ENCODE measurements at places on chromosomes 4 and X.

DNA sequence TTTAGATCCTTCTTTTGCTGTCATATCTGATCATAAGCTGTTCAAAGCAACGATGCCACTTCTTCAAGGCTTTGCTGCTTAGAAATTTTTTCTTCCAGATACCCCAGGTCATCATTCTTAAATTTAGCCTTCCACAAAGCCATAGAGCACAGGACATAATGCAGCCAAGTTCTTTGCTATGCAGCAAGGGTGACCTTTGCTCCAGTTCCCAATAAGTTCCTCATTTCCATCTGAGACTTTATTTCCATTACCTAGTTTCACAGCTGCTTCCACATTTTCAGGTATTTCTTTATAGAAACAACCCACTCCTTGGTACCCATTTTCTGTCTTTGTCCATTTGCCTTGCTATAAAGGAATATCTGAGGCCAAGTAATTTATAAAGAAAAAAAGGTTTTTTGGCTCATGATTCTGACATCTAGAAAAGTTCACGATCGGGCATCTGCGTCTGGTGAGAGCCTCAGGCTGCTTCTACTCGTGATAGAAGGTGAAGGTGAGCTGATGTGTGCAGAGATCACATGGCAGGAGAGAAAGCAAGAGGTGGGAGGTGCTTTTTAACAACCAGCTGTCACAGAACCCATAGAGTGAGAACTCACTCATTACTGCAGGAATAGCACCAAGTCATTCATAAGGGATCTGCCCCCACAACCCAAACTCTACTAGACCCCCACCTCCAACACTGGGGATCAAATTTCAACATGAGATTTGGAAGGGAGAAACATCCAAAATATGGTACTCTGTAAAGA, 11.8 kb upstream of the TASL start:
- DNase-seq: no peak

GRCh38 chr4:56733352-56733751, 52.3 kb upstream of the HOPX start:
- no peak for DNase-seq

DNA sequence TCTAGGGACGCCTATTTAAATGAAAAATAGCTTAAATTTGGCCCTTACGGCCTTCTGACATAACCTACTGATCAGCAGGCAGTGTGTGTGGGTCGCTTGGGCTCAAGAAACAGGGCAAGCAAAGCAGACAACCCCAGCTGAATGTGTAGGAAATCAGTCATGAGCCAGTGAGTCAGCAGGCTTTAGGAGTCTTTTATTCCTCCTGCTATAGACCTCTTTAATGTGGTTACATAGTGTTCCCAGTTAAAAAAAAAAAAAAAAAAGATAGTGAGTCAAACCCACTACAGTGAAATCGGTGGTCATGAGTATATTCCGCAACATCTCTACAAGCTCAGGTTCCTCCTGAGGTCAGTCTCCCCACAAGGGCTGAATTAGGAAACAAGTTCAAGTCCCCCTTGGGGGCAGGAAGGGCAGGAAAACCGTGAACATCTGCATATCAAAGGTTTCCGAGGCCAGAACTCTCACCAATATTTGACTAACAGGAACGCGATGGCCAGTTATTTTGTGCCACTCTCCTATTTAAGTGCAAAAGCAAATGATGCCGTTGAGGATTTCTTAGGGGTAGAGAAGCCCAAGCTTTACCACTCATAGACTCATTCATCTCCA, 32.7 kb downstream of the ACSL1 start:
- peak; percentile 51 for DNase-seq

GRCh38 chr4:113979148-113979904, at the start of gene ARSJ:
Gene ARSJ, minus strand, starts transcription at chr4:113979647. Its CDS starts 813 bp downstream, at chr4:113978834.
- no peak for DNase-seq

GRCh38 chr4:58760737-58761136, 1650.6 kb upstream of the IGFBP7 start:
- no peak for DNase-seq

DNA sequence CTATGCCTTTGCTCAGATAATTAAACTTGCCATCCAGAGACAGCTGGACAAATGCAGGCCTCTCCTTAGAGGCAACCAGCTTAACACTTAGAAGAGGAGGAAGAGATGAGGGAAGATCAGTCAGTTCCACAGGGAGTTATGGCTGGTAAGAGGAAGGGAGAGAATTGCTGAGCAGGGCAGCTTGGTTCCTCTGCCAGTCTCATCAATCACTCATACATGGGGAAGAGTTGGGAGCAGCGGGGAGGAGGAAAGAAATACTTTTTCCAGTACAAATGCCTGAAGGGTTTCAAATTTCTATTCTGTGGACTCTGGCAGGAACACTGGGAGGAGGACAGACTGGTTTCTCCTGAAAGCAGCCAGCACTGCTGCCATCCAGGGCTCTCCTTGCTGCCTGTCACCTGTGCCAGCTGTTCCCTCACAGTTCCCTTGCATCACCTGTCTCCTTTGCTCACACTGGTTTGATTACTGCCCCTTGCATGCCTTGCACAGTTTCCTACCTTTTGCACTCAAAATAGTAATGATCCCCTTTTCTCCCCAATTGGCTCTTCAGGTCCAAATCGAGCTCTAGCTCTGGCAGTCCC, 59.5 kb downstream of the PGRMC2 start:
- no peak for DNase-seq

DNA sequence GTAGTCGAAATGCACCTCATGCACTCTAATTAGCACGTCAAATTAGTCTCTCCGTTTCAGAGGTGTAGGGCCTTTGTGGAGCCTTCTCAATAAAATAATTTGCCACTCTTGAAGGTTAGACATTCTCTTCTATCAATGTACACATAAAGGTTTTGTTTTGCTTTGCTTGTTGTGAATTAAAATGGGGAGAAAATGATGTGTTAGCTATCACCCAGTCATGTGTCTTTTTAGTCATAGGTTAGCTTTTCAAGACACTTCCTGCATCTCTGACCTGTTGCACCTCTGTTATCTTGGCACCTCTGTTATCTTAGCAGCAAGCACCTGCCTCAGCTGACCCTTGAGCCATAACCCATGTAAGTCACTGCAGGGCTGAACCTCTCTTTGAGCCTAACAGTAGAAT, 936 bp downstream of the TMEM144 start:
- DNase-seq: no peak

GRCh38 chr4:121459026-121459425, 78.2 kb upstream of the QRFPR start:
- no peak for DNase-seq

DNA sequence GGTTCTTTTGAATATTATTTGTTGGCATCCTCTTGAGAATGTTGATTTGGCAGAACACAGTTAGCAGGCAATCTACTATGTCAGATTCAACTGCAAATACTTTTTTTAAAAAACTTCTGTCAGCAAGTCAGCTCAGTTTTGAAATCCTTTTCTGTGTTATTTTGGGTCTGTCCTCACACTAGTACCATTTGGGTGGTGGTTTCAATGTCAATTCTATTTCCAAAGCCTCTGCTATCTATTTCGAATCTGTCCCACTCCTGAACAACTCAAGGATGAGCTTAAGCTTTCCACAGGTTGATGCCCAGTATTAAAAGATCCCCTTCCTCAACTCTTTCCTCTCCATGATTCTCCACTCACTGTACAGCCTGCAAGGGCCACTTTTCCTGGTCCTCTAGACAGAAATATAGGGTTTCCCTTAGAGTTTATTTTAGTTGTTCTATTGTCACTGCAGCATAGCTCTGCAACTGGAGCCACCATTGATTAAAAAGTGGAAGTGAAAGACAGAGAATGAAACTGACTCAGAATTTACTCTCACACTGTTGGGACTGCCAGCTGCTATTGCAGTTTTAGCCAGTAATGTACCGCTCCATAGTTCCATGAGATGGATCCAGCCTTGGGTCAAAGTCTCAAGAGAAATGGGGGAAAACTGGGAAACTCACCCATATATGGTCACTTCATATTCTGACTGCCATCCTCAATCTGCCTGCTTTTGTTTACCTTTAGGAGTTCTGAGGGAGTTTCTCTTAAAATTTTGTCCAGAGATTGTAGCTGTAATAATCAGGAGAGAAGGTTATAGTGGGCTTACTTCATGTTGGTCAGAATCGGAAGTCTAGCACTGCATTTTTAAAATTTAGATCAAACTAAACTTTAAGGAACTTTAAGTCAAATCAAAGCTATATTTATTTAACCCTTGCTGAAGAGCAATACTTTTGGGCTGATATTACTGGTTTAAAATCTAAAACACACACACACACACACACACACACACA, 14.6 kb downstream of the HDX start:
- DNase-seq: no peak

DNA sequence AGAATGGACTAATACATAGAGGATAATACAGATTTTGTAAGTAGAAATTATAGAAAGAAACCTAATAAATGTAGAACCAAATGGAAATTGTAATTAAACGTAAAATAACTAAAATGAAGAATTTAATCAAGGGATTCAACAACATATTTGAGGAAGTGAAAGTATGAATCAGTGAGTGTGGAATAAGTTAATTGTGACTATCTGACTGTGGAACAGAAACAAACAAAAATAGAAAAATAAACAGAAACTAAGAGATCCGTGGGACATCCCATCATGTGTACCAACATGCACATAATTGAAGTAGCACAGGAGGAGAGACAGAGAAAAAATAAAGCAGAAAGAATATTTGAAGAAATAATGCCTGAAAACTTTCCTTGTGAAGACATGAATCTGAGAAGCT, 208.6 kb upstream of the TACR3 start:
- no peak for DNase-seq

GRCh38 chrX:154125391-154126040, 18.5 kb upstream of the OPN1LW start:
- DNase-seq: peak; percentile 8

GRCh38 chr4:109432203-109432602, 1.4 kb upstream of the SEC24B start:
- no peak for DNase-seq

DNA sequence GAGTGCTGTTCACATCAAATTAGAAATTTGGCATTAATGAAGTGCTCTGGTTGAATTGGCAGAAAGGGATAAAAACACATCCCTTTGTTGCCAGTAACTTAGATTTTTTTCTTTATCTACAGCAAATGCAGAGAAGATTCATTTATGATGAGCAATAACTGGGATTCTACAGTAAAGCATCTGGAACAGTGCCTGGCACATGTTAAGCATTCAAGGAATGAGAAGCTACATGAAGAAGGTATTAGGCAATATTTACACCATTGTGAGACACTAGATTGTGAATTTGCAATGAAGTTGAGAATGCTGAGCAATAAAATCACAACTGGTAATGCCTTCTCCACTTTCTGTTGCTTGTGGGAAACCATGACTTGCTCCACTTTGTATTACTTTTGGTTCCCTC, 33.5 kb downstream of the PCDH19 start:
- DNase-seq: no peak

GRCh38 chr4:84924434-84924833, 42.1 kb downstream of the WDFY3 start:
- DNase-seq: no peak

GRCh38 chrX:16594490-16594889, 55.5 kb upstream of the S100G start:
- no peak for DNase-seq

- no peak for DNase-seq
Measured at GRCh38 chr4:185719500-185719858, 92.5 kb downstream of the SORBS2 start.

- DNase-seq: no peak
Measured at GRCh38 chr4:1795299-1796195, 2.5 kb downstream of the FGFR3 start.

GRCh38 chr4:42278709-42279324, 118.5 kb upstream of the SHISA3 start:
- DNase-seq: no peak

DNA sequence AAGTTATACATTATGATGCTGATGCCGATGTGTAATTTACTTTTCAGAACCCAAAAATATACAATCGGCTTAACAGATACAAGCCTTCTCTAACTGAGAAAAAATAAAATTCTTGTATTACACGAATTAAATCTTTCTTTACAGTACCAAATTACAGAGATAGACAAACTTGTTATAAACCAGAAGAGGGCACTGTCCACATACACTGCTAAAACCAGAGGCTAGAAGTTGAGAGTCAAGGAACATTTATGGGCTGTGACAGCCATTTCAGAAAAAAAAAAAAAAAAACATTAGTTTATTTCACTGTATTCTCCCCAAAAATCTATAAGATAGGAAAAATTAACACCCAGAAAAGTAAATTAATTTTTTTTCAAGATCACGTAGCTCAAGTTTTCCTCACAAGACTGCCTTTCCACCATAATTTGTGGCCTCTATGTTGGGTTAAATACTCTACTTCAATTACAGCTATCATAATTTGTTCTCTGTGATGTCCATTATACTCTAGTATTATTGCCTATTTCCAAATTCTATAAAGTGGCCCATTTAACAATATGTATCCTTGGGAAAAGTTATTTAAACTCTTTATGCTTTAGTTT, 12.0 kb downstream of the EREG start:
- no peak for DNase-seq

- DNase-seq: no peak
Measured at GRCh38 chrX:46913667-46914066, 1.4 kb downstream of the JADE3 start.

DNA sequence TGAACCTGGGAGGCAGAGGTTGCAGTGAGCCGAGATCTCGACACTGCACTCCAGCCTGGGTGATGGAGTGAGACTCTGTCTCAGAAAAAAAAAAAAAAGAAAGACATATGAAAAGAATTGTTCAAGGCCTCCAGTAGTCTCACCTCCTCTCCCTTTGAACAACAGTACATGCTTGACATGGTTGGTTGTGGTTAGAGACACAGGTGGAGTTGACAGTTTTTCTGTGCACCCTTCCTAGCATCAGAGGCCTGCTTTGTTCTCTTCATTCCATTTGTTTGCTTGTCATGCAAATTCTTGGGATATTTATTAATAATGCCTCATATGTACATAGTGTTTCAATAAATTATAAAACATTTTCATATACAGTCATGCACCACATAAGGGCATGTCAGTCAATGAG, 18.3 kb upstream of the PDCL2 start:
- DNase-seq: no peak

DNA sequence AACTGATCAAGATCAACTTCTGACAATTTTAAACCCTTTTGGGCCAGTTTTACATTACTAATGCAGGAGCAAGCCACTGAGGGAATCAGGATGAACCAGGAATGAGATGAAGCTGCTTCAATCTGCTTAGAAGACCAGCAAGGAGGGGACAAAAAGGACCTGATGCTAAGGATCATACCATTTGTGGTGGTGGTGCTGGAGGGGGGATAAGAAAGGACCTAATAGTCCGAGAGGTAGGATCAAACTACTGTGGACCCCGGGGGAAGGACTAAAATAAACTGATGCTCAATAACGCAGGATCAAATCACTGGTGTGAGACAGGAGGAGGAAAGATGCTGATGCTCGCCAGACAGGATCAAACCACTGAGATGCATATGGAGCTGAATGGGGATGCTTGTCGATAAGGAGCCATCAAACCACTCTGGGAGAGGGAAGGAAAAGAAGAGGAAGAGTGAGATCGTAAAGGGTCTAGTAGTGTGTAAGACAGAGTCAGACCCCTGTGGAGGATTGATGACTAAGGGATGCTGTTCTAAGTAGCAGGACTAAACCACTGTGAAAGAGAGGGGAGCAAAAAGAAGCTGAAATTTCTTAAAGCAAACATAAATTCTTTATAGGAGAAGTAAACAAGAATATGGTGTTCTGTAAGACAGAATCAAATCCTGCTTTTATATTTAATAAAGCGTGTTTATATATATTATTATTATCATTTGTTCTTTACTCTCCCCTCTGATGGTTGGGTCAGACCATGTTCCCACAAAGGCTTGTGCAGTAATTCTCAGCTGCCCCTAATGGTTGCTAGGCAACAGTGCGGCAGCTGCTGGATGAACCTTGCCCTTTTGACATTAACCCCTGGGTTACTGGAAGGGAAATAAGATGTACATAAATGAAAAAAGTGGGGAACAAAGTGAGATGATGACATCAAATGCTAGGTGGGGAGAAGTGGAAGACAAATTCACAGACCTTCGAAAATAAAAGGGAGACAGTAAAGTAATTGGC, 432.5 kb upstream of the FGF16 start:
- DNase-seq: no peak

Data from stimulated activated naive CD8-positive, alpha-beta T cell treated with anti-CD3 and anti-CD28 coated beads, Interleukin-15, amount 100 ng/mL, for 72 hours (primary cell).